NCI-H774 (cell line): ENCODE measurements at places on chromosomes 11 and 22.
A peak's percentile ranks its signal among the peaks of the same experiment; 100 is the strongest.

DNA sequence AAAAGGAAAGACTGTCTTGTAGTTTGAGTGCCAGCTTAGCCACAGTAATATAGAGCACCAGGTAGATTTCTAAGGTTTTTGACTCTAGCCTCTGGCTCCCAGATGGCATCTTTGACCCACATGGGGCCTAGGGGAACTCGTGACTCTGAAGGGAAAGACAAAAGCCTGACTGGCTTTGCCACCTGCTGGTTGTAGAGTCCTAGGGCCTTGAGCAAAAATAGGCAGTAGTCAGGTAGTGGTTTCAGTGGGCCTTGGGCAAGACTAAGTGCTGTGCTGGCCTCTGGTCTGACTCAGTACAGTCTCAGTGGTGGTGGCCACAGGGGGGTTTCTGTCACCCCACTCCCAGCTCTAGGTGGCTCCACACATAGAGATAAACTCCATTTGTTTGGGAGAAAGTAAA is 349.4 kb downstream of the FAM181B start:
- no peak for DNase-seq

GRCh38 chr11:11813288-11813962 is 28.3 kb upstream of the USP47 start:
- DNase-seq: no peak

DNA sequence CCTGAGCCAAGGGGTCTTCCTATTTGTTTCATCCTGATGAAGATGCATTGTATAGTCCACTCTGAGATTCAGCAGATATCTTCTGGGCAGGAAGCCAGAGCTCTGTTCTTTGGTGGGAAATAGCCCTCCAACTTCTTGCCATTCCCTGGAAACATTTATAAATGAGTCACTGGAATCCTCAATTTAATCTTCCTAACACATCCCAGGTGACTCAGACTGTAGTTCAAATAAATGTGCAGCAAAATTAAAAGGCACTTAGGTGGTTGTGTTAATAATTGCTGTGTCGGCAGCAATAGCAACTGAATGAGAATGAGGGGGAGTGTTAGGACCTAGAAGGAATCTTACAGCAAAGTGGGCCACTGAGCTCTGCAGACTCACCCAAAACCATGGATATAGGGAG is 108.6 kb downstream of the INSC start:
- DNase-seq: no peak

DNA sequence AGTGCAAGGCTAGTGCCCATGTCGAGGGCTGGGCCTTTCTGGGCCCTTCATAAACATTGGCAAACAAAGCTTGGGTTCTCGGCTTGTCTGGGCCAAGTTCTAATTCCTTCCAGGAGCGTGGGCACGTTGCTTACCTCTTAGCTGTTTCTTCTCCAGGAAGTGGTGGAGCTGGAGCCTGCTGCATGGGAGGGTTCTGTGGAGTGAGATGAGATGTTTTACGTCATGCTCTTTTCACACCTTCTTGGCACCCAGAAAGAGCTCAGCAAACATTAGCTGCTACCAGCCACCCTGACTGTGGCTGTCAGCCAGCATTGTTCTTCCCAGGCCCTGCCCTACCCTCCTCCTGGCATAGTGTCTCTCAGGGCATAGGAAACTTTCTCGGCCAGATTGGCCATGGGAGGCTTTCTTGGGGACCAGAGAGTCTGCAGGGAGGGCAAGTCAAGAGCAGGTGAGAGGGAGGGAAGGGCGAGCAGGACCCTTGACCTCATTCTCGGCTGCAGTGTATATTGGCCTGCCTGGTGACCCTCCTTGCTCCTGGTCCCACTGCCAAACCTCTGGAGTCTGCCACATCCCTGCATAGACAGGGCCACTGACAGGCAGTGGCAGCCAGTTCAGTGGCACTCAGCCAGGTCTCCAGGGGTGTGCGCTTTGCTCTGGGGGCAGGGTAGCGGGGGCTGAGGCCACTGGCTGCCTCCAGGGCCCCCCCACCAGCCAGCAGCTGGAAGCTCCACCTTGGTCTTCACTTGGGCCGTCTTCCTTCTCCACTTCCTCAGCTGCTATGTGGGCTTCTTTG is 98.8 kb downstream of the BCR start:
- no peak for DNase-seq

DNA sequence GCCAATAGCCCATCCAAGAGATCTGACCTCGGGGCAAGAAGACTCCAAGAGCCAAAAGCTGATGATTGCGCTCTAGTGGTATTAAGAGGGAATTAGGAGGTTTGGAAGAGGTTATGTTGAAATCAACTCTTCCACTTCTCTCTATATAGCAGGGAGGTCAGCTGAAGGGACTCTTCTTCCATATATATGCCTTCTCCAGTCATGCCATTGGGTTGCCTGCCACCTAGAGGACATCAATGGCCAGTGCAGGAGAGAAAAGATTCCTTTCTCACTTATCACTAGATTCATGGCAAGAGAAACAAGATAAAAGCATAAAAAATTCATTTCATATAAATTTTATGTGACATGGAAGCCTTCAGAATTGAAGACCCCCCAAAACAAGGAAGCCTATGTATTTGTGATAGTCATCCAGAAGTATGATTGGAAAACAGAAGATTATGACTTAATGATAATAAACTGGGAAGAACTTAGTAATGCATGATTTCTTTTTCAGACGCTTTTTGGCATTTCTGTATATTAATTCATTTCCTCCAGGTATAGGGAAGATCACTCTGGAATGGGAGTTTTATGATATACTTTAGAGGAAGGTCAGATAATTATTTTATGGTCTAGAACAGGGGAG is 435.1 kb upstream of the DDI1 start:
- peak; percentile 59 for DNase-seq

DNA sequence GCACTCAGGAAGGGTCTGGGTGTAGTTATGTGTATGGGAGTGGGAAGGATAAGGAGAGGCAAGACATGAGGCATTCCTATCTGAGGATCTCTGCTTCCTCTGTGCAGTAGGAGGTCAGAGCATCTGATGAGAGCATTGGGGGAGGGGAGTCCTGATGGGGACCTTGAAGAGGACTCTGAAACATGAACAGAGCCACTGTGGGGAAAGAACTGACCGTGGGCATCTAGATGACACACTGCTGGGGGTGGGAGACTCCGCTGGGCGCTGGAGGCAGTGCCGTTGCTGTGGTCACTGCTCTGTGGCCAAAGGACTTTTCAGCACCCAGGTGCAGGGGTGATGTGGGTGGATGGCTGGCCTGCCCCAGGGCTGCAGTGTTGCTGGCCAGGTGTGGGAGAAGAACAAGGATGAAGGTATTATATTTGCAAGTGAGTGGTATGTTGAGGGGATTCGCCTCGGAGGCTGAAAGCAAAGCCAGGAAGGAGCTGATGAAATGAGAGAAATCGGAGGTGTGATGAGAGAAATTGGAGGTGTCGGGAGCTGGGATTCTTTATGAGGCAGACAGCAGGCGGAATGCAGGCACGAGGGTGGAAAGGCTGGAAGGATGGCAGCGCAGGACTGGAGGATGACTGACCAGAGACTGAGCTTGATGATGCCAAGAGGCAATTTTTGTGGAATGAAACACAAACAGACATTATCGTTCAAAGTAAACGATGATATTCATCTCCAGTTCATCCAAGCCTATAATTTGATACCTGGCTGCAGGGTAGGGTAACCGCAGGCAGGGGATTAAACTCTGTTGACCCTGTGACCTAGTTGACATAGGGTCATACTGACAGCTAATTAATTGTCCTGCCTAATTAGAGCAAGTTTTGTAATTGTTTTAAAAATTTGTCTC is 19.4 kb upstream of the TMPRSS4 start:
- no peak for DNase-seq

- DNase-seq: no peak
These were observed 29.5 kb upstream of the TESMIN start for GRCh38 chr11:68780829-68781228.

DNA sequence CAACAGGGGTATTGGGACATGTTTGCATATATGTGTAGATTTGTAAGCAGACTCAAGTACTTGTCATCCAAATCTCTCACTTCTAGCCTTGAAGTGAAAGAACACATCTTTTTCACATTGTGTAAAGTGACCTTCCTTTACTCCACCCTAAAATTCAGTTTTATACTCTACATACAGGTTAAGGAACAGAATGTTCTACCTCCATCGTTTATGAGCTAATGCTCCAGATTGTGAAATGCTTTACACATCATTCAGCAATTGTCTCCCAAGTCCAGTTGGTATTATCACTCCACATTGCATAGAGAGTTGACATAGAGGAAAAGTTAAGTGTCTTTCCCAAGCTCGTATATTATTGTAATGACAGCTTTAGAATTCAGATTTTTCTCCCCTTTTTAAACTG is 46.1 kb upstream of the BLID start:
- no peak for DNase-seq

- DNase-seq: no peak
These were observed 931.0 kb downstream of the NTM start for GRCh38 chr11:132301465-132301864.

GRCh38 chr22:46149512-46150033 is 753 bp upstream of the PPARA start:
- DNase-seq: no peak

- DNase-seq: no peak
These were observed 27.3 kb upstream of the KRTAP5-6 start for GRCh38 chr11:1669546-1670218.

- no peak for DNase-seq
These were observed 4.0 kb downstream of the YPEL4 start for GRCh38 chr11:57645689-57646085.

DNA sequence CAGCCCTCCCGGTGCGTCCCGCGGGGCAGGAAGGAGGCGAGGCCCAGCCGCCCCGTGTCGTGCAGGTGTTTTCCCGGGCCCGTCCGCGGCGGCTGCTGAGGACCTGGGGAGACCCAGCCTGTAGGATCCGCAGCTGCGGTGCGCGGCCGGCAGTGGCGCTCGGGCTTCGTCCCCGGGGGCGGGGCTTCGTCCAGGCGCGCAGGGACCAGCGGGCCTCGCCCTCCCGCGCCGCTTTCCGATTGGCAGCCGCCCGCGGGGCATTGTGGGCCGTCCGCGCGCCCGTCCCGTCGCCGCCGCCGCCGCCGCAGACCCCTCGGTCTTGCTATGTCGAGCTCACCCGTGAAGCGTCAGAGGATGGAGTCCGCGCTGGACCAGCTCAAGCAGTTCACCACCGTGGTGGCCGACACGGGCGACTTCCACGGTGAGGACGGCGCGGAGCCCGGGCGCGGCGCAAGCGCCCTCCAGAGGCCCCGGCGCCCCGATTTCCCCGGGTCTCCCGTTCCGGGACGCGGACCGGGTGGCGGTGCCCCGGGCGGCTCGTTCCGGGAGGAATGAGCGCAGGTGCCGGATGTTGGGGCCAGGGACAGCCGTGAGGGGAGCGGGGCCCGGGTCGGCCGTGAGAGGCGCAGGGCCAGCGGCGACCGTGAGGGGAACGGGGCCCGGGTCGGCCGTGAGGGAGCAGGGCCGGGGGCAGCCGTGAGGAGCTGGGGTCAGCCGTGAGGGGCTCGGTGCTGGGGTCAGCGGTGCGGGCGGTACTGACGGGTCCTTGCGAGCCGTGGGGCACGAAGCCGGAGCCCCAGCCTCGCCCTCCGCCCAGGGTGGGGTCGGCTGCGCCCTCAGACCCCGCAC is at the start of gene TALDO1:
TSS of gene TALDO1 (plus strand) at position 307 of the 849 bp plus-strand sequence. CDS start at position 325, 18 bp downstream.
- peak; percentile 88 for DNase-seq

DNA sequence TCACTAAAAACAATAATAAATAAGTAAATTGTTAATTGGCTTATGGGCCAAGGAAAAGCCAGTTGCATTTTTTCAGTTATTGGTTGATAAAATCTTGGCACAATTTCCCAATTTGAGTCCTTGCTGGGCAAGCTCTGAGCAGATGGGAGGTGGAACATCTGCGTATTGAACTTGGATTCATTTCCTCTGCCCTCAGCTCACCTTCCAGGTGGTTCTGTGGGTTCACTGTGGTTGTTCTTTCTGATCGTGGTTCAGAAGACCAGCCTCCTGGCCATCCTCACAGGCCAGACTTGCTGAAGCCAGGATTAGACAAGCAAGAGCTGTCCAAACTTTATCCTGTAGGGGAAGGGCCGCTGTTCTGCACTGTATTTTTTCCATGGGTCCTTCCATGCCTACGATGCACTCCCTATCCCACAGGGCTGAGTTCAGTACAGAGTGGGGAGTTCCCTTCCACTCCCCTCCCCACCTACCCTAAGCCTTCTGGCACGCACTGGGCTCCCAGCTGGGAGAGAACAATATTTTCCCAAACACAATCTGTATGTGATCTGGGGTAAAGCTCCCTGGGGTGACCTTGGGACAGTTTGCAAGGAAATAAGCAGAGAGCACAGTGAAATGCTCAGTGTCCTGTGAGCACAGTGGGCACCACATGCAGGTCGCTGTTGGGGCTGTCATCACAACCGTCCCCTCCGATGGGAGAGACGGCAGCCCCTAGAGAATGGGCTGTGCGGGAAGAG is 43.5 kb upstream of the TP53I11 start:
- no peak for DNase-seq

GRCh38 chr11:80182901-80183300 is 742.1 kb upstream of the TENM4 start:
- DNase-seq: no peak

DNA sequence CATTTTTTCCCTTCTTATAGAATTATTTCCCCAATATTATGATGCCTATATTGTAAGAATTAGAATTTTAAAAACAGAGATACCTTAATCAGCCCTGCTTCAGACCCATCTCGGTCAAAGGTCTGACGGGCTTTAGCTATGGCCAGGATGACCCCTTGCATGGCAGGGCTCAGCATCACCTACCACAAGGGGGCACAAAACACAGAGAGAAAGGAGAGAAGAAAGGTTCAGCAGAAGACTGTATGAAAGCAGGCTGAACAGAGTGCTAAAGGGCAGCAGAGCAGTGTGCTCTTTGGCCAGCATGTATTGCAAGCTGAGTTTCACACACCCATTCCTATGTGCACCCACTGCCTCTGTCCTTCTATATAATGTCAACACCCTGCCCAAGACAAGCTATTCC is 26.8 kb downstream of the CLDN25 start:
- DNase-seq: no peak

- DNase-seq: no peak
These were observed 35.6 kb upstream of the PSMA1 start for GRCh38 chr11:14555818-14556217.

- DNase-seq: no peak
These were observed 9.6 kb downstream of the SMTNL1 start for GRCh38 chr11:57546869-57547475.

GRCh38 chr11:61392981-61393595 is 701 bp downstream of the TMEM216 start:
- no peak for DNase-seq

GRCh38 chr22:24985826-24986214 is 33.3 kb downstream of the KIAA1671 start:
- DNase-seq: no peak
